Activated CD8-positive, alpha-beta memory T cell treated with anti-CD3 and anti-CD28 coated beads, Interleukin-2, amount 50 U/mL, for 4 hours (primary cell): ENCODE measurements at places on chromosomes 7 and 10.

- DNase-seq = no peak
These were observed 85.1 kb downstream of the MGMT start for GRCh38 chr10:129552119-129552518.

DNA sequence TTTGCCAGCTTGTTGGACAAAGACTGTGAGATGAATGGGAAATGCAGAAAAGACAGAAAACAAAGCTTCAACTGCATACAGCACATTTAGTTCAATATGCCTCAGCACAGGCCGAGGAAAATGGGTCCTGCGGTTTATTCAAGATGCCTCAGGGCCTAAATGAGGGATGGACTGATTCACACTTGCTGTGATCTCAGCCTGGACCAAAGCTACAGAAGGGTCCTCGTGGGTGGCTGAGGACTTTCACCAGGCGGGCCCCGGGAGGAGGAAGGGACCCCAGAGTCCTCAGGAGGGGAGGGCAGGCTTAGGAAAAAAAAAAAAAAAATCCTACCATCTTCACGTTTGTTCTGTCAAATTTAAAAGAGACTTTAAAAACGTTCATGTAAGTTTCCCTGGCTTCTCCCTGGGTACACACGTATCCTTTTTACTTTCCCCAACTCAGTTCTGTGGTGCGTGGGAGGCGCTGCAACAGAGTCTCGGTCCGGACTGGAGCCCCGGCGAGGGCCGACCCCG is 624 bp upstream of the ZNF783 start:
- DNase-seq = no peak

- DNase-seq = no peak
These were observed 33.6 kb upstream of the NPFFR1 start for GRCh38 chr10:70317272-70317942.

DNA sequence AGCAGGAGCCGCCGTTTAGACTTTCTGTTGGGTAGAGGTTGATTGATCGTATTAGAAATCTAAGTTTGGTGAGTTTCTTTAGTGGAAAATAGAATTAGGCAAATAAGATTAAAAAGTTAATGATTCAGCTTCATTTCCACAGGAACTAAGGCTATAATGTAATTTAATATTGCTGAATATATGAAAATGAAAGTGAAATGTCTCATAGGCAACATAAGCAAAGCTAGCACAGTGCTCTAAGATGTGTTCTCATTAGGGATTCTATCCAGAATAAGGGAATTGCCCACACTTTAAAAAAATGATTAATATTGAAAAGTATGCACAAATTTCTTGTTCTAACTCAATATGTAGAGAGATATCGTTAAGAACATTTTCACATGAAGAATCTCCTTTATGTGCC is 47.0 kb downstream of the SRI start:
- no peak for DNase-seq

DNA sequence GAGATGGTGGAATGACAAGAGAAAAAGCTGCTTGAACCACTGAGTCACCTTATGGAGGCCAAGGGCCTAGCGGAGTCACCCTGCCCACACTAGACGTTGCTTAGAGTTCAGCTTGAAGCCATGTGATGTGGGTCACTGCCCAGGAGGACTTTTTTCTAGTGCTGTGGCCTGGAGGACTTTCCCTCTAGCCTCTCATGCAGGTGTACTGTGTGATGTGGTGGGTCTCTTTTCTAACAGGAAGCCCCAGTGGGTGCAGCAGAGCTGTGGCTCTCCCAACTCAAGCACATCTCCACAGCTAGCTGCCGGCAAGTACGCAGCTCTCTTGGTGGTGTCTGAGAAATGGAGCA is 13.6 kb downstream of the POR start:
- no peak for DNase-seq

DNA sequence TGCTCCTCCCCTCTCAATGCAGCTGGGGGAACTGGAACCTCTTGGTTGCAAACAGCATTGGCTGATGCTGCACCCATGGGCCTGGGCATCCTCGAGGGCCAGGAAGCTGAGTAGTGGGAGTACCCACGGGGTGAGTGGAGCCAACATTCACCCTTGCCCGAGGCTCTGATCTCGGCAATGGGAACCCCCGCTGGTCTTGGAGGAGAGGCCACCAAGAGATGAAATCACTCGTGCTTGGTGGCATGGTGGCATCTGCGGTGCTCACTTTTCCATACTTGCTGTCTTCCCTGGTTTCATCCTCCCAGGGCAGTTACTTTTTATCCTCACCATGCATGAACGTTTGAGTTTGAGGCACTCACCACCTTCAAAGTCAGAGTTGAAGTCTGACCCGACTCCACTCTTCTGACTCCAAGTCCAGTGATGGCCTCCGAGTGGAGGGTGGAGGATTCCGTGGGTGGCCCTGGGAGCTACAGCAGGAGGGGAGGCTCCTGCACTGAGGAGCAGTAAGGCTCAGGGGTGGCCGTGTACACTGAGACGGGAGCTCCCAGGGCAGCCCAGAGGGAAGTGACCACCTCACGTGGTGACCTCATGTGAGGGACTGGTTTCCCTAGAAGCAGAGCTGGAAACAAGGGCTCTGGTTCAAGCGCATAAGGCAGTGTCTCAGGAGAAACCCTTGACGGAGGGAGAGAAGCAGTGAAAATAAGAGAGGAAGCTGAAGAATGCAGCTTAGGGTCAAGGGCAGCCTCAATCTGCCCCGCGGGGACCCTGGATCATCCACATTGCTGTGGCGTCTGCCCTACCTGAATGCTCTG is 349.1 kb downstream of the TCERG1L start:
- no peak for DNase-seq

DNA sequence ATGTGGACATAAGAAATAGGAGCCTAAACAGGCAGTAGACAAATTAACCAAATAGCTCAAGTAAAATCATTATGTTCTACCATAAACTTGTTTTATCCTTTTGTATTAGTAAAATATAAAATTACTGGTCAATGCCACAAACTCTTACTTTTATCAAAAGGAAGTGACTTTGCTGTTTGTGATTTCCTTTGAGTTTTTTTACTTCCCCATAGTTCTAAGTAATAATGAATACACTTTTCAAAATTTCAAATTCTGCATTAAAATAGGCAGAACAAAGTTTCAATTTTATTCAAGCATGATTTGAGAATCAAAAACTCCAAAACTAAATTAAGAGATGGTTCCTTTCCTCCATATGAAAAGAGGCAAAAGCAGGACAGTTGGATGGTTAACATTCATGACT is 139.7 kb upstream of the ABCB5 start:
- no peak for DNase-seq

DNA sequence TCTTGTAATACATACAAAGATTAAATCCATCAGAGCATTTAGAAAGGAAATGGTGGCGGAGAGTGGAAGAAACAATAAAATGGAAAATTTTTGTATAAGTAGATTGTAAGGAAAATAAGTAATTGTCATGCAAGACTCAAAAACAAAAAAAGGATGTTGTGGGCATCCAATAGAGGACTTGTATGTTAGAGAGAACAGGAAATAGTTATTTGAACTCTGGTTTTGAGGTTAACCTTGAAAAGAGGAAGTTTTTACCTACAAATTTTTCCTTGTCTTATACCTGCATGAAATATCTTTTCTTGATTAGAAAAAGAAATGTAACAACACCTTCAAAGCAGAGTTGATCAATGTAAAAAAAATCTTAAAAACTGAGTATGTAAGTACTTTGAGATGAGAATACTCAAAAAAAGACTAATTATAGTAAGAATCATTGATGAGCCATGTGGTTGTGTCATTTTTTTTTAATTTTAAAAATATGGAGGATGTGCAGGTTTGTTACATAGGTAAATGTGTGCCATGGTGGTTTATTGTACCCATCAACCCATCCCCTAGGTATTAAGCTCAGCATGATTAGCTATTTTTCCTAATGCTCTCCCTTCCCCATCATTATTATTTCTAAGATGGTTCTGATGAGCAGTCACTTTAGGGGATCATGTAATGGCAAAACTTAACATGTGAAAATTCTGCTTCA is 11.9 kb downstream of the TMEM106B start:
- DNase-seq = no peak

GRCh38 chr10:62333988-62334682 is 40.0 kb upstream of the ZNF365 start:
- no peak for DNase-seq

DNA sequence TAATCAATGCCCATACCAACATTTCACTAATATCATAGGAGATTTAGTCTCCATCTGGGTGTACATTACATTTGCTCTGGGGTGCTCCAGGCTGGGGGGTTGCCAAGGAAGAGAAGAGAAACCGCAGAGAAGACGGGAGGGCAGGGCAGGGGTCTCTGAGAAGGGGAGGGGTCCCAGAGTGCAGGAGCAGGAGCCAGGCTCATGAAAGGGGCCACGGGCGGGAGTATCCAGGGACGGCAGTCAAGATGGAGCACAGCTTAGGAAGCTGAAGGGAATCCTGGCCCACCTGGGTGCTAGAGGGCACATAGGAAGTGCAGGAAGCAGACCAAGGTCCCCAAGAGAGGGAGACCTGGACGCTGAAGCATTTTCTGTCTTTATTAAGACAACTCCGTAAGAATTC is 2.2 kb downstream of the LEP start:
- no peak for DNase-seq

DNA sequence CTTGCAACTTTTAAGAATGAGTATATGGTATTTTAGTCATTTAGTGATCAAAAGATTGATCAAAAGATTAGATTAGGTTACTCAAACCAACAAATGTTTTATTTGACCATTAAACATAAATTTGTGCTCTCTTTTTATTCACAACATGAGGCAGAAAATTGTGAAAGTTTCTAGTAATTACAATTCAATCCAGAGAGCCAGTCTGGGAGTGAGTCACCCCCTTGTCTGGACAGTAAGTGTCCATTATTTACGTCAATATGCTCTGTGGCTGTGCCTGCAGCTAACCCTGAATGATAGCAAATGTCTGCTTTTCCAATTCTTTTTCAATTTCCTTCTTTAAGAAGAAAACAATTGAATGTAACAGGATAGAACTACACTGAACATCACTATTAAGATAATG is 27.9 kb downstream of the GNG11 start:
- no peak for DNase-seq

- no peak for DNase-seq
These were observed 629.7 kb upstream of the GALNT17 start for GRCh38 chr7:70502117-70502863.

GRCh38 chr10:93745408-93746065 is 12.2 kb upstream of the LGI1 start:
- no peak for DNase-seq

GRCh38 chr10:80917636-80918035 is 379.9 kb downstream of the SH2D4B start:
- no peak for DNase-seq

GRCh38 chr10:27736396-27736795 is 9.2 kb downstream of the MKX start:
- no peak for DNase-seq

- no peak for DNase-seq
These were observed 78.1 kb upstream of the PHYHIPL start for GRCh38 chr10:59098387-59098786.

DNA sequence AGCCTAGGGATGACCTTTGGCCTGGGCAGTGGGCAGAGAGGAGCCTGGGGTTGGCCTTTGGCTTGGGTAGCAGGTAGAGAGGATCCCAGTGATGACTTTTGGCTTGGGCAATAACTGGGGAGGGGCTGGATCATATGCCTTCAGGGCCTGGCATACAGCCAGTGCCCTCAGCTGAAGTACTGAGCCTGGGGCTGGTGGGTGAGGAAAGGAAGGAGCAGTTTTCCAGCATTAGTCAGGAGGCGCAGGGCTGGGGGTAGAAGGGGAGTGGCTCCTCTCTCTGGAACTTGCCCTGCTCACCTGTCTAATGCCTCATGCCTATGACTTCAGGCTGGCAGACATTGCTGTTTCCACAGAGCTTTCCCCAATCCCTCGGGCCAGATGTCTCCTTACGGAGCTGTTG is 15.2 kb upstream of the COMTD1 start:
- no peak for DNase-seq
